NB4 (cell line): ENCODE measurements at places on chromosomes 2 and 18.

GRCh38 chr2:204437815-204438756 is 107.2 kb upstream of the PARD3B start:
- DNase-seq, result no peak

DNA sequence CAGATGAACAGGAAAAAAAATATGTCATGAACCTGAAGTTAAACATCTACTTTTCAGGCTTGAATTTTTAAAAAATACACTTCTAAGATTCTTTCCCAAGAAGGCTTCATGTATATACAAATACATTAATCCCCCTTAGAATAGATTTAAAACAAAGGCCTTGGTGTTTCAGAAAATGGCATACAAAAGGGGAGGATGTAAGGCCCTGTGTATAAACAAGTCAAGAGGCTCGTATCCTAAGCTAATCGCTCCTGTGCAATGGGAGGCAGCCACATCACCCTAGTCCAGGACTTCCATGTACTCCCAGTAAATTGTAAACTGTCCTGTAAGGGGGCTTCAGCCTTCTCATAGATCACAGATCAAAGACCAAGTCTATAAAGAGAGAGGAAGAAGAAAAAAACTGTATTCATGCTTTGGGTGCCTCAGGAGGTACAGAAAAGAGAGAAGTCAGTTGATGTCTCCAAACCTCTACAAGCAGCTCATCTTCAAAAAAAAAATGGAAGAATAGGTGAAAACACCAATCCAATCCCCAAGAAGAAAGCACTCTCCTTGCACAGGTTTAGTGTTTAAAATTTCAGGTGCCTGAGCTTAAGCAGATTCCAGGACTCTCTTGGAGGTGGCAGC is 53.9 kb downstream of the ANKRD44 start:
- peak; percentile 37 for DNase-seq

DNA sequence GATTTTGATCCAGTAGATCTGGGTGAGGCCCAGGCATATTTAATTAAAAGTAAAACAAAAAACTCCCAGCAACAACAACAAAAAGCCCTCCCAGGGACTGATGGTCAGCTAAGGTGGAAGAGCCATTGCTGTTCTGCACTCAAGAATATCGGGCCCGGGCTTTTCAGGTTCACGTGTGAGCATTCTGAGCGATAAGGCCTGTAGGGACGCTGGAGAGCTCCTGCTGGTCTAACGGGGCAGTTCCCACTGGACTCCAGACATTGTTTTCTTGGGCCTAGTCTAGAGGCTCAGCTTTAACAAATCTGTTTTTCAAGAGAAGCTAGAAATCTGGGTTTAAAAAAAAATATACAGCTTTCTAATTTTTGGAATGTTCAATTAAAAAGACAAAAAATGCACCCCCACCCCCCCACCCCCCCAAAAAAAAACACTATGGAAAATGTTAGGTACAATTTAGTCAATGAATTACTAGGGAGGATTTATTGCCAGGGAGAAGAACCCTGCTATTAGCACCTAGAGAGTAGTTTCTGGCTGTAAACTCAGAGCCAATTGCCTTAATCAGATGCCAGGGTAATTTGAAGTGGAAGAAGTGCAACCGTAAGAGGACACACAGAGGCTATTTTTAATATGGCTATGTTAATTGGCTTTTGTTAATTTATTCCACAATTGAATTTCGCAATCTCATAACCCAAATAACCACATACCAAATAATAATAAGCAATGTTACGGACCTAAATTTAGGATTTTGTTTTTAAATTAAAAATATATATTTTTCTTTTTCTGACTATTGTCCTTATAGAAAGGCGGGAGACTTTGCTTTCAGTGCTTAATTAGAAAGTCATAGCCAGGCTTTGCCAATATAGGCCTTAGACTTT is 78.9 kb downstream of the MAP4K4 start:
- DNase-seq, result no peak

GRCh38 chr2:103004426-103004942 is 242.7 kb downstream of the TMEM182 start:
- DNase-seq, result no peak

DNA sequence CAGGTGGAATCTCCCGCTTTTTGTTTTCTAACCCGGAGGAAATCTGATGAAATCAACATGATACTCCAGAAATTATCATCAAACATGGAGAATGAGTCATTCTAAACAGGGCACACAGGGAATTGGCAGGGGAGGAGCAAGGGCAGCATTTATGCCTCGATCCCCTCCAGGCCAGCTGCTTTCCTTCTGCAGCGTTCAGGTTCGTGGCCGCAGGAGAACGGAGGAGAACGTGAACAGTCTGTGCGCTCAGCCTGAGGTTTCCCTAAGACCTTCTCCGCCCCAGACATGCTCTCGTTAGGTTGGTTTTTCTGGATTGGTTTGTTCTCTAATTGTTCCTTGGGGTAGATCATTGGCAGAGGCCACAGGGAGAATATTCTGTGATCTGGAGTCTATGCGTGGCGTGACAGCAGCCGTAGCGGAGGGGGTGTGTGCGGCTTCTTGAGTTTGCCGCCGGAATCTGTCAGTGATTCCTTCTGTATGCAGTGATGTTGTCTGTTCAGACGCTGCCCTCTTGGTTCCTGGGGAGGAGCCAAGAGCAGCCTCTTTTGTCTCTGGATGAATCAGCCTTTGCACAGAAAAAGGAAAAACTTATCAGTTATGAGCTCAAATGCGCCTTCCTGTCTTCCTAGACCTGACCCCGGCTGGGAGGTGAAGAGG is 75.9 kb downstream of the SH3BP4 start:
- no peak for DNase-seq

DNA sequence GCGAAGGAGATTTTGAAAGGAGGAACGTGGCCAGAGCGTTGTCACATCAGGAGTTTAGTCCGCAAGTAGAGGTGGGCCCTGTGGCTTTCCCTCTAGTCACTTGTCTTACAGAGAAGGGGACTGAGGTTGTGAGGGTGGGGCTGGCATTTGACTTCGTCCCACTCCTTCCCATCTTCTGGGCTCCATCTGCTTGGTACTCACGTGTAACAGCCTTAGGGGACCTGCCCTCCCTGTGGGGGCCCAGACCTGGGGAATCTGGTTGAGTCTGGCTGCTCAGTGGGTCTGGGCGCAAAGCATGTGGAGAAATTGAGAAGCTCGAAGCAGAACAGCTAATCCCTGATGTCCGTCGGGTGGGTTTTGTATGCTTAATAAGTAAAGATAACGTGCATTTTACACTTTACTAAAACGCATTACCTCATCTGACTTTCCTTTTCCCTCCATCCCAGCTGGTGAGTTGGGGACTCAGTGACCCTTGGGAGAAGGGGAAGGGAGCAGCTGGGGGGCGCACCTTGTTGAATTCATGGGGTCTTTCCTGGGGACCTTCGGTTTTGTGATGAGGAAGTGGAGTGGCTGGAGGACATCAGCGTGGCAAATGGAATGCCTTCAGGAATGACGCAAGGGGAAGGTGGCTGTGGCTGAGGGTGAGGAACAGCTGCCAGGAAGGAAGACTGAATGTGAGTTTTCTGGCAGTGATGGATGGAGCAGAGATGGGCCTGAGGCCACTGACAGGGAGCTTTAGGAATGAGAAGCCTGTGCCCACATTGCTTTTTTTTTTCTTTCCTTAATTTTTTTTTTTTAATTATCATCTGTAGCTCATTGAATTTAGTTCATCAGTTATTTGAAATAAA is 44.8 kb downstream of the ASAP2 start:
- DNase-seq, result no peak

DNA sequence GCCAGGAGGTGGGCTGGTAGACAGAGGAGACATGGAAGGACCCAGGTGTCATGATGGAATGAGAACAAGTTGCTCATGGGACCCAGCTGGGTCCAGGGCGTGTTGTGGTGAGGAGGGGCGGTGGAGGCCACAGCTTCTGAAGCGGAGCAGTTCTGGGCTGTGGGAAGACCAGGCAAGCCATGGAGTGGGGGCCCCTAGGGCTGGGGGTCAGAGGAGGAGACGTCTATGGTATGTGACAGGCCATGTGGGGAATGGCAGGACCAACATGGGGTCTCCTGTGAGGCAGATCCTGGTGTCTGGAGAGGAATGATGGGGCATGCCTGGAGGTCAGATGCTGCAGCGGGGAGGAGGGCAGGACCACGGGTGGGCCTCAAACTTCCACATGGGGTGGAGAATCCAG is 16.9 kb downstream of the MYO7B start:
- no peak for DNase-seq

DNA sequence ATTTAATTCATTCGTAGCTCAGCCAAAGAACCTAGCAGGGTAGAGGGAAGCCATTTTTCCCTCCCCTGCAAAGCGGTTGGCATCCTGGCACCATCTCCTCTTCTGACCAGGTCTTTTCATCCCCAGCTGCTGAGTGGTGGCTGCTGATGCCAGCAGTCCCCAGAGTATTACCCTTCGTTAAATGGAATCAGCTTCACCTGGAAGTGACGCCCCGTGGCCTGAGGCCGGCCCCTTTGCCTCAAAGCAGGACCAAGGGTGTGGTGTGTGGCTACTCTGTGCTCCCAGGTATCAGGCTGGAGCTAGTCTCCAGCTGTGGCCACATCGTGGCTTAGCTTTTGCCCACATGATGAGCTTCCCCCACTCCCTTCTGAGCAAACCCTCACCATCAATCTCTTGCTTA is 12.3 kb upstream of the SP100 start:
- no peak for DNase-seq

DNA sequence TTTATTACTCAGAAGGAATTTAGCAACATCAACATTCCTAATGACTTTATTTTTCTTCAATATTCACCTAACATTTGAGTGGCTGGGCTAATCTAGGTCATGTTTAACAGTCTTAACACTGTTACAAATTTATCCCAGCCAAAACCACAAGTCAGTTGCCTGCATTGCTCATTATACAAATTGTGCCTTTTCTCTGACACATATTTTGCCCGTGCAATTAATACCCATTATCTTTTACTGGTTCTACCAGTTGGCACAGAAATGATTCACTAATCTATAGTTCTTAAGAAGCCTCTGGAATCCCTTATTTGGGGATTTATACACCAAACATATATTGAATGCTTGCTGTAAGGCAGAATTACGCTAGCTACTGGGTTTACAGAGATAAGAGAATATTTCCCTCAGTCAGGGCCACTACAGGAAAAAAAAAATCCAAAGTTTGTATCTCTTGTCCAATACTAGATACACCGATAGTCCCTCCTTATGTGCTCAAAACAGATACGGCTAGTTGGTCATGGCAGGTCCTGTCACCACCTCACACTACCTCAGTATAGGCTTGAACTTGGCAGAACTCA is 46.3 kb downstream of the ZCCHC2 start:
- no peak for DNase-seq

DNA sequence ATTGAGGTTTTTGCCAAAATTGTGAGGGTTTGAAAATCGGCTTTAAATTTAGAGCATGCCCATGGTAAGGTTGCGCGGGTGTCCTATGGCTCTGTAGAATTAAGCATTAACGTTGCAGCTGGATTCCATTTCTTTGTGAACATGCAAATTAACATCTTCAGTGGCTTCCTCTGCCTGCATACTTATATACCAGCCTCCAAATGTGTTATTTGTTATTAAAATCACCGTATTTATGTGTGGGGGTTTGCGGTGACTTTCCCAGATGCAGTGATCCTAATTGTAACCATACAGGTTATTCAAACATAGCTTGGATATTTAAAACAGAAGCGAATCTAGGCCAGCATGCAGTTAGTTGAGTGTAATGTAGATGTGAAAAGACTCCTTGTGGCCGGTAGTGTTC is 80.2 kb downstream of the TGOLN2 start:
- DNase-seq, result no peak

- peak; percentile 89 for DNase-seq
These were observed at the start of gene ARHGAP25 for GRCh38 chr2:68734688-68735525. Gene ARHGAP25 (plus strand): TSS chr2:68734811. CDS start chr2:68735200, 389 bp downstream.

DNA sequence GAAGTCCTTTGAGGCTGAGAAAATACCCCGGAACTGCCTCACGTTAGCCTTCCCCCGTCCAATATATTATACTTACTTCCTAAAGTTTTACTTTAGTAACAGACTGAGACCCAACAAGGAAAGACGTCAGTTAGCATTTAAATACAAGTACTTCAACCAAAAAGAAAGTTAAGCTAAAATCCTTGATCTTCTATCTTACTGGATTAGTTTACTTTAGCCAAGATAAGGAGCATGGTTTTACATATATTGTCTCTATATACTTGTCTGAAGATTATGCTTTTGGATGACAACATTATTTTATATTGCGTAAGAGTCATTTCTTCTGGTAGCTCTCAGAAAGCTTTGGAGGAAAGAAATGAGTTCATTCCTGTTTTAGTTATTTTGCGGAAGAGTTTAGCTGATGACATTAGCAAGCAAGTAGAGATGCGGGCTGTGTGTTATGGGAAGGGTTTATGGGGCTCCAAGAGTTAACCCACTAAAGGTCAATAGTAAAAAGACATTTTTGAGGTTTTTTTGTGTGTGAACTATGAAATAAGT is 532.9 kb downstream of the ZNF516 start:
- no peak for DNase-seq

DNA sequence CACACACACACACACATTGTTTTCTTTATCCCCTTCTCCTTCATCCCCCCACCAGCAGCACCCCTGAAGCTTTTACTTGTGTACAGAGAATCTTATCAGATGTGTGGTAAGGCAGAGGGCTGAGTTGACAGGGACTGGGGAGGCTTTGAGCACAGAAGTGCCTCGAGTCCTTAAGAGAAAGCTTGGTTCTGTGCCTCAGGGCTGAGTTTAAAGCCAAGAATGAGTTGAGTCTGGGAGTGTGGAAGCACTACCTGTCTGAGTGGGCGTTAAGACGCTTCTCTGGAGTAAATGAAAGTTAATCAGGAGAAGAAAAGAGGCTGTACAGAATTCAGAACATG is 2.7 kb downstream of the ID2 start:
- peak; percentile 54 for DNase-seq

DNA sequence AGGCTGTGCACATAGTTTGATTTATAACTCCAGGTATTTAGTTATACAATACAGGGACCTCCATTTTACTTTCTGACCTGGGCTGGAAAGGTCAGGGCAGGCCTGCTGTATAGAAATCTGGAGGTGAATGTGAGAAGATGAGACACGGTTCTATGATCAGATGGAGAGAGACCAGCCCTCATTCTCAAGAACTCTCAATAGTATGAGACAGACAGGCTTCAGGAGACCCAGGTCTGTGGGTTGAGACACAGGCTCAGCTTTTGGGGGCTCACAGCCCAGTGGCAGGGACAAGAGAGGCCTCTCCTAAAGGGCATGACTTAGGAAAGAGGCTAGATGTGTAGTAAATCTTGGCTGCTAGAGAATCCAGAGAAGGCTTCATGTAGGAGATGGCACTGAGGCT is 719 bp upstream of the ATP6V1B1 start:
- DNase-seq, result no peak

GRCh38 chr2:586641-587076 is 90.5 kb downstream of the TMEM18 start:
- DNase-seq, result no peak

DNA sequence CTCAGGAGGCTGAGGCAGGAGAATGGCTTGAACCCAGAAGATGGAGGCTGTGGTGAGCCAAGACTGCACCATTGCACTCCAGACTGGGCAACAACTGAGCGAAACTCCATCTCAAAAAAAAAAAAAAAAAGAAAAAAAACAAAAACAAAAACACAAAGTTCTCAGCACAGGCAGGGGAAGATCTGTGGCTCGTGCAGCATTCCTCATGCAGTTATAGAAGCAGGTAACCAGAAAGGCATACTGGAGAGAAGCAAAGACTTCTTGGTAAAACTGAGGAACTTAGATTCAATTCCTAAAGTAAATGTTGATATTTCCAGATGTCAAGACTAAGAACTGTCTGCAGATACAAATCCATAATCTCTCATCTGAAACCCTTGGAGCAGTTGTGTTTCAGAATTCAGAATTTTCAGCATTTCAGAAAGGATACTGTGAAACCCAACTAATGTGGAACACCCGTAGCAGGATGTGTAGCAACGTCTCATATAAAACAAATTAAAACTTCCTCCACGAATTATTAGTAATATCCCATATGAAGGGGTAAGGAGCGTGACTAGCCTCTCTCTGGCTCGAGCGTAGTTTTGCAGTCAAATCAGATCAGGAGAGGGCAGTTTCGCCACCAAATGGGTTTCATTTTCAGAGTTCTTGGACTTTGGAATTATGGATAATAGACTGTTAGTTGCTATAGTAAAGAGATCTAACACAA is 13.2 kb upstream of the SLC25A52 start:
- DNase-seq, result no peak
